ENCODE measurements at places on chromosomes 6 and 20.

- DNase-seq = no peak
Measured at GRCh38 chr6:86820750-86821149, 116.6 kb upstream of the HTR1E start.

GRCh38 chr6:7446619-7447325, 57.2 kb downstream of the RIOK1 start:
- no peak for DNase-seq

DNA sequence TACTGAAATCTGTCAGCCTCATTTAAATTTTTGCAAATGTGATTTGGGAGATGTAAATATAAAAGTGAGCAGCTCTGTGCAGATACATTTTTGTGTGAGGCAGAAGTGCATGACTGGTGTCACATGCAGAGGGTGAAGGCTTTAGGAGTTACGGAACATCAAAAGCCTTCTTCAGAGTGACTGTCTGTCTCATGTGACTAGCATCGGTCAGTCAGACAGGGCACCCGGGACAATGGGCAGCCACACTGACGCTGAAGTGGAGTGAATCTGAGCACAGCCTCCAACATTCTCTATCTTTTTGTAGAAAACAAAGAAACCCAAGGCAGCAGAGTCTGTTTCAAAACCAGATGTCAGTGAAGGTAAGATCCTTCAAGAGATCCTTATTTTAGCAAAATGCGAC, 7.9 kb upstream of the FAM209A start:
- no peak for DNase-seq

DNA sequence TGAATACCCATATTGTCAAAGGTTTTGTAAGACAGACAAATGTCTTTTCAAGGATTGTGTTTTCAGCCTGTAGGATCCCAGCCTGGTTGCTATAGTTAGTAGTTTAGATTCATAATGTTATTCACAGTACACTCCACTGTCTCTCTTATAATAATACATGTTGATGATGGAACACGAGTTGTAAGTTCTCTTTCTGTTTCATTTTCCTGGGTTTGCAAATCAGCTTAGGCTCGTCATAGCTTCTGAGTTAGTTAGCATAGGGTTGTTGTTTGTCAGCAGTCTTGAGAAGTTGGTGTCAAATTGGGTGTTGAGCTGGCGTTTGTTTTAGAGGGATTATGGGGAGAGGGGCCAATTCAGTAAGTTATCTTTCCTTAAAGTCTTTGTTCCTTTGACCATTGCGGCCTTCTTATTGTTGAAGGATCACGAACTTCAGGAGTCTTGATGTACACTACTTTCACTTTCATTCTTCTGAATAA, 45.8 kb downstream of the QKI start:
- DNase-seq = peak; percentile 61

All from stimulated activated naive CD4-positive, alpha-beta T cell (primary cell).